Renal cortex interstitium (tissue), 15 donors: ENCODE measurements at places on chromosomes 1 and 21. TPM values are rescaled to one million over a fixed set of nuclear protein-coding genes. Genes with fewer than 3 reads are reported as not detected.

Gene FALEC
- polyA plus RNA-seq = 0.82 TPM

Gene C1orf122
- polyA plus RNA-seq = 19.3 TPM

Gene TRIM45
- 22.3 TPM for polyA plus RNA-seq

Gene PEAR1
- 18.1 TPM for polyA plus RNA-seq

Gene PLA2G4A
- polyA plus RNA-seq = 9.6 TPM

Gene CR1L
- polyA plus RNA-seq = 1.6 TPM

Gene S100A10
- 211 TPM for polyA plus RNA-seq

Gene CD244
- 0.20 TPM for polyA plus RNA-seq

Gene SLC37A1
- 12.6 TPM for polyA plus RNA-seq

Gene ITLN2
- polyA plus RNA-seq = 0.29 TPM

Gene CASQ1
- 0.20 TPM for polyA plus RNA-seq

Gene PLEKHG5
- polyA plus RNA-seq = 18.4 TPM

Gene F13B
- polyA plus RNA-seq = not detected

Gene LRRC53
- polyA plus RNA-seq = not detected

Gene KIAA0040
- polyA plus RNA-seq = 15.7 TPM

Gene LENEP
- 1.6 TPM for polyA plus RNA-seq

Gene TBX19
- 2.1 TPM for polyA plus RNA-seq

Gene CTH
- polyA plus RNA-seq = 11.8 TPM
